ENCODE measurements at places on chromosomes 1 and 21.

- no peak for DNase-seq
These were observed 2.0 kb downstream of the PBX1 start for GRCh38 chr1:164561007-164561406.

DNA sequence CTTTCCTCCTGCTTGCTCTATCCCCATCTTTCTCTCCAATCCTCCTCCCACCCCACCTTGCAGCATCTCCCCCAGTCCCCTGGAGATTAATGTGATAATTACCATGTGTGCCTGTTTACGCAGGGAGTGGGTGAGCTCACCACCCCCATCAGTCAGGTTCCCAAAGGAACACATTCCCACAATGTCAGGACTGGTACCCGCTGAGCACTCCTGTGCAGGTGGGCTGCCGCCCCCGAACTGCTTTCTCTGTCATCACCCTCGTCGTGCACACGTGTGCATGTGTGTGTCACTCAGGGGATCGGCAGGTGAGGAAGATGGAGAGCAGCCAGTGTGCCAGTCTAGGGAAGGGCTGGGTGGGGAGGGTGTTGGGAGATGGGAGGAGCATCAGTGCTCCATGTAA is 163.4 kb downstream of the CACNA1E start:
- DNase-seq = no peak

- no peak for DNase-seq
These were observed 563.4 kb upstream of the PLXNA2 start for GRCh38 chr1:208807446-208808127.

DNA sequence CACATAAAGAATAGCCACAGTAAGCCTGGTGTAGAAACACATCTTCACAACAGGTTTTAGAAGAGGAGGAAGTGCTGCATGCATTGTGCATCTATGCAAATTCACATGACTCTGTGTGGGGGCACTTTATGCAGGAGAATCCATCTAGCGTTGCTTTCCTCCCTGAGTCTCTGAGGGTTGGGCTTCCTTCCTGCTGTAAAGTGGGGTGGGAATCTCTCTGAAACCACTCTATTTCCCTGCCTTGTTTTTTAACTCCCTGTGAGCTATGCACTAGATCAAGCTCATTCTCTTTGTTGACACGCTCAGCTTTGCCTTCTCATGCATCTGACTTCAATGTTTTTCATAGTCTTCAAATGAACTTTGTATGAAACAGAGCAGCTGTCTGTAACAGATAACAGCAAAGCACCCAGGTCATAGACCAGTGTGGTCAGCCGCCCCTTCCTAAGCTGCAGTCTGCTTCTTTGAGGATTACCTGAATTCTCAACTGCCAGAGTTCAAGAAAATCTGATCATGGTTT is 102.7 kb upstream of the DPH5 start:
- no peak for DNase-seq

GRCh38 chr1:19333587-19334354 is 21.6 kb downstream of the SLC66A1 start:
- peak; percentile 43 for DNase-seq

- no peak for DNase-seq
These were observed 32.0 kb downstream of the INPP5B start for GRCh38 chr1:37914719-37915475.

DNA sequence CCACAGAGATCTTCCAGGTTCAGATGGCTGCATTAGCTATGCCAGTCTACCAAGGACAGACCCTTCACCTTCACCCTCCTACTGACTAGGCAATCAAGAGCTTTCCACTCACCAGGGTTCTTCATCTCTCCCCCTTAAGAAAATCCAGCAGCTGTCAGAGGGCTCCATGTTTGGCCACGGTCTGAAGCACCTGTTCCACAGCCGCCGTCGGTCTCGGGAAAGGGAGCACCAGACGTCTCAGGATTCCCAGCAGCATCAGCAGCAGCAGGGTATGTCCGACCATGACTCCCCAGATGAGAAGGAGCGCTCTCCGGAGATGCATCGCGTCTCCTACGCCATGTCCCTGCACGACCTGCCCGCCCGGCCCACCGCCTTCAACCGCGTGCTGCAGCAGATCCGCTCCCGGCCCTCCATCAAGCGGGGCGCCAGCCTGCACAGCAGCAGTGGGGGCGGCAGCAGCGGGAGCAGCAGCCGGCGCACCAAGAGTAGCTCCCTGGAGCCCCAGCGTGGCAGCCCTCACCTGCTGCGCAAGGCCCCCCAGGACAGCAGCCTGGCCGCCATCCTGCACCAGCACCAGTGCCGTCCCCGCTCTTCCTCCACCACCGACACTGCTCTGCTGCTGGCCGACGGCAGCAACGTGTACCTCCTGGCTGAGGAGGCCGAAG is 13.8 kb downstream of the TMCC2 start:
- no peak for DNase-seq

GRCh38 chr1:205542367-205542766 is 37.9 kb downstream of the CDK18 start:
- DNase-seq = no peak

GRCh38 chr1:244881552-244882280 is 17.4 kb upstream of the HNRNPU start:
- DNase-seq = no peak

GRCh38 chr1:14292520-14292919 is 306.0 kb upstream of the KAZN start:
- no peak for DNase-seq

GRCh38 chr1:3160647-3161145 is 91.7 kb downstream of the PRDM16 start:
- DNase-seq = no peak

DNA sequence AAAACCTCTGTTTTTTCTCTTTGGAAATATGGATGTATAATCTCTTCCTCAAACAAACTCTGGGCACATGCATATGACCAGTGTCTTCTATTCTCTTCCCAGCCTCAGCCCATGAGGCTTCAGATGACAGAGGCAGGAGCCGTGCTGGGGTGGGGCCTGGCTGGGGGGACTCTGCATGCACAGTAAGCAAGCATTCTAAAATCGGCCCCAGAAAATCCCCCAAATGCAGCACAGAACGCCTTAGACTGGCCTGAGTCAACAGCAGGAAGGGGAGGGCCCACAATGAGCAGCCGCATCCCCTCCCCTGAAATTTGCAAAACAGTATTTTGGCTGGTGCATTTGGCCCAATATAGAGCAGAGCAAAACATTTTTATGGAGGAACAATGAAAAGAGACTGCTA is 47.8 kb downstream of the ITPKB start:
- DNase-seq = no peak

DNA sequence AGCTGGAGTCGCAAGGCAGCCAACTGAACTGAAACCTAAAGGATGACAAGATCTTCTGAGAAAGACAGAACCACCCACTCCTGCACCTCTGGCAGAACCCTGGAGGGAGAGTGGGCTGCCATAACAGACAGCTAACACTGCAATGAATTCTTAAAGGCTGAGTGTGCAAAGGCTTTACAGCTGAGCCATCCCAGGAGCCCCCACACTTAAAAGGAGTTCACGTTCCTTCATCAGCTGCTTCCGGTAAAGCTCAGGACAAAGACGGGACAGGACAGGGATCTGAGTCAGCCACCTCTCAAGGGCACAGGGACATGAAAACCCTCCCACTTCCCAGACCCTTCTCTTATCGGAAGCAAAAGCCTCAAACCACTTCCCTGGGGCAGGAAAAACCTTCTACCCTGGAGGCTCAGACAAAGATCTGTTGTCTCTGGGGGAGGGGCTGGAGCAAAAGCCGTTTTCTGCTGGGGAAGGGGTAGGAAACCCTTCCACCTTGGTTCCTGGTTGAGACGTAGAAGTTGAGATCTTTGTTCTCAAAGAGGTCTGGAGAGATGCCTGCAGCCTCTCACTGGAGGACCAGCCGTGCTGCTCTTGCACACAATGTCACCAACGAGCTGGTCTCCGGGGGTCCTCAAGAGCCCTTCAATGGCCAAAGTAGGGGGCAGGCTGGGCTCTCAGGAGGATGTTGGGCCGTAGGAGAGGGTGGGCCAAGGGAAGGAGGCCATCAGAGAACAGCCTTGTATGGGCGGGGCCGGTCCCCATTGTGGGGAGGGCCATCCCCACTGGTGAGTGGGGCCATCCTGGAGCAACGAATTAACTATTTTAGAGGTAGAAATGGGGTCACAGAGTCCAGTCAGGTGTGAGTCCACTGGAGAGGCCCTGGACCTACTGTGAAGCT is 452.4 kb downstream of the PTPRU start:
- peak; percentile 81 for DNase-seq

DNA sequence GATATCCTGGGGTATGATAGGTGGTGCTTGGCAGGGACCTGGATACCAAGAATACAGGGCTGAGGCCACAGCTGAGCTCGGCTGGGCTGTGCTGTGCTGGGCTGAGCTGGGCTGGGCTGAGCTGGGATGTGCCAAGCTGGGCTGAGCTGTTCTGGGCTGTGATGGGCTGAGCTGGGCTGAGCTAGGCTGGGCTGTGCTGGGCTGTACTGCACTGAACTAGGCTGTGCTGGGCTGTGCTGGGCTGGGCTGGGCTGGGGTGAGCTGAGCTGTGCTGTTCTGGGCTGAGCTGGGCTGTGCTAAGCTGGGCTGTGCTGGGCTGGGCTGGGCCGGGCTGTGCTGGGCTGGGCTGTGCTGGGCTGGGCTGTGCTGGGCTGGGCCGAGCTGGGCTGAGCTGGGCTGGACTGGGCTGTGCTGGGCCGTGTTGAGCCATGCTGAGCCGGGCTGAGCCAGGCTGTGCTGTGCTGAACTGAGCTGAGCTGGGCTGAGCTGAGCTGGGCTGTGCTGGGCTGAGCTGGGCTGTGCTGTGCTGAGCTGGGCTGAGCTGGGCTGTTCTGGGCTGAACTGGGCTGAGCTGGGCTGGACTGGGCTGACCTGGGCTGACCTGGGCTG is 94.7 kb upstream of the ACTRT2 start:
- no peak for DNase-seq

DNA sequence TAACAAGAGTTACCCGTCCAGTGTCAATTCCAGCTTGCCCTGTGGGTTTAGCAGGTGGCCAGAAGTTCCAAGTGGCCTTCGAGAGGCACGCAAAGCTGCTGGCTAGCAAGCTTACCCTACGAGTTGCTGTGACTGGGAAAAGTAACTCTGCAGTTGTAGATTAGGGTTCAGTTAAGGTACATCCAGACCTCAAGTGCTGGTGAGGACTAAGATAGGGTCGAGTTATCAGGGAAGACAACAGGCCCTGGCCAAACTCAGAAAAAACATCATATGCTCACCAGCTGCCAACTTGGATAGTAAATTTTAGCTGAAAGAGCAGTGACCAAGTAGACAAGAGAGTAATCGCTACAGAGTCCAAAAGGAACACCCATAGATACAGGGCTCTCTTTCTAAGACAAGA is 27.7 kb upstream of the LRRC7 start:
- DNase-seq = no peak

DNA sequence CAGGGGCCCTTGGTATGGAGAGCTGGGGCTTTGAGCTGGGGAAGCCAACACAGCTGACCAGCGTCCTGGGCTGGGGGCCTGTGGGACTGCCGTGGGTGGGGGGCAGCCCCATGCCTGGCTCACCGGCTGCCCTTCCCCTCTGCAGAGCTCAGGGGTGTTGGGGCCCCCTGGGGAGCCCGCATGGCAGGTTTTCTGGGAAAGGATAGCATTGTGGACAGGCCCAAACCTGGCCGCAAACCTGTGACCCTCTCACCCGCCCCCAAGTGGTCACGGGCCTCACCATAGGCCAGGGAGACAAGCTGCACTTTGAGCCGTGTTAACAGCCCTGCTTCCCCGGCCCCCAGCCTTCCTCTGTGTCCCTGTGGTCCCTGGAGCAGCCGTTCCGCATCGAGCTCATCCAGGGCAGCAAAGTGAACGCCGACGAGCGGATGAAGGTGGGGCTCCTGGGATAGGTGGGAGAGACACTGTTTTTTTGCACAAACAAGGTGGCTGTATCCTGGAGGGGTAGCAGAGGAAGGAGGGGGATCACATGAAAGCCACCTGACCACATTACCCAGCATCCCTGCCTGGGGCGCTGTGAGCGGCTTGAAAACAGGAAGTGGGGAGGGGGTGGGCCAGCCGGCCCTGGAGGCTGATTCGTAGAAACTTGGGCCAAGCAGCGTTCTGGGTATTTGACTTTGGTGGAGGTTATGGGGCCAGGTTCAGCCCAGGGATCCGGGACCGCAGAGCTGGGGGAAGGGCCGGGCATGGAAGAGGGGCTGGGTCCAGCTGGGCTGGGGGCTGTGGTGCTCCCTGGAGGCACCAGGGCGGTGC is 65.9 kb downstream of the PIK3CD start:
- no peak for DNase-seq

DNA sequence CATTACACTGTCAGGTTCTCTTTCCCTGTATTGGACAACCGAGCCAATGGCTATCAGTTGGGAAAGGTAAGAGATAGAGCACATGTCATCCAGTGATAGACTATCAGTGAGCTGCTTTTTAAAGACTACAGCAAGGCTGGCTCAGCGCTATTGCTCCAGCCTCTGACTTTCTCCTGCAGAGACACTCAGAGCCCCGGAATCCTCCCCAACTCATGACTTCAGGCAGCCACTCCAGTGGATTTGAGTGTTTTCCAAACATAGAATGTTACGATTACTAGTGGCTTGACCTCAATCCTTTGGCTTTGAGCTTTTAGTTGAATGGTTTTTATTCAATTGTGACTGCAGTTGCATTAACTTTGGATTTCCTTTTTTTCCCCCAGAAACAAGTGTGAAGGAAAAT is 331.9 kb downstream of the DISC1 start:
- no peak for DNase-seq

- DNase-seq = peak; percentile 50
These were observed 253.6 kb upstream of the IRF2BP2 start for GRCh38 chr1:234863551-234863971.
